ENCODE measurements at places on chromosomes 6 and 20.

GRCh38 chr6:41859356-41859755 lies 35.8 kb downstream of the USP49 start:
- no peak for DNase-seq

DNA sequence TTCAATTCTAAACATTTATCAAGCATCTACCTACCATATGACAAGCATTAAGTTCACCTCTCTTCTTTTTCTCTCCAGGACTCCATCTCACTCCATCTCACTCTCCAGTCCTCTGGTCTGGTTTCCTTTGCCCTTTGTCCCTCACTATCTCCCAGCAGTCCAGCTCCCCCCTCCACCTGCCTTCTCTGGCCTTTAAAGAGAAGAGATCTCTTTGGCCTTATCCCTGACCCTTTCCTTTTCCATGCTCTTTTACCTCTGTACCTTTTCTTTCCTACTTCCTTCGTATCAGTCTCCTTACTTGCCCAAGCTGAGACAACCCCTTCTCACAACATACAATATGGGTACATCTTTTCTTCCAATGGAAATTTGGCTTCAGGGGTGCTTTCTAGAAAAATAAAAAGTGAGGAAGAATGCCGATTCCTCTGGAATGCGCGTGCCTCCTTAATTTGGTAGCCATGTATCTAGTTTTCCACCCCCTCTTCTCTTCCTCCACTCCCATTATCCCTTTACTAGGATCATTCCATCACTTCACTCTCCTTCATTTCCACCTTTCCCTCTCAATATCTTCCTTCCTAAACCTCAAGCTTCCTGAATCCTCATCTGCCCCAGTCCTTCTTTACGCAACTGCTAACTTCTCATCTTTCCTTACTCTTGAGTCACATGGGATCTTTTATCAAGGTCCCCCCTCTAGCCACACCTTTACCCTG lies 745 bp upstream of the AGPAT1 start:
- no peak for DNase-seq

GRCh38 chr6:109252261-109253041 lies 129.8 kb downstream of the CD164 start:
- DNase-seq, result no peak

GRCh38 chr6:116087437-116088027 lies 13.1 kb upstream of the NT5DC1 start:
- DNase-seq, result no peak

GRCh38 chr6:124490122-124490521 lies 472.1 kb upstream of the RNF217 start:
- DNase-seq, result no peak

GRCh38 chr6:37665304-37665703 lies 32.4 kb downstream of the MDGA1 start:
- no peak for DNase-seq

DNA sequence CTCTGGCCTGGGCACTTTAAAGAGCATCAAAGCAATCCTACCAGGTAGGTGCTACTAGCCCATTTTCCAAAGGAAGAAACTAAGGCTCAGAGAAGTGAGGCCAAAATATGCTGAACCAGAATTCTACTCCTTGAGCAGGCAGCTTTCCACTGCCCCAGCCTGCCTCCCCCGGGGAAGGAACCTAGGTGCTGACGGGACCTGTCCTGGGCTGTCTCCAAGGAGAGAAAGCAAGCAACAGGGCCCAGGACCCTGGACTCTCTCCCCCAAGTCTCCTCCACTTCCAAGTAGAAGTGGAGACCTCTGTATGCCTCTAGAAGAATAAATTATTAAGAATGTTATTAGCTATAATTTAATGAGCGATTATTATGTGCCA lies 159.5 kb downstream of the MRPL14 start:
- no peak for DNase-seq

- no peak for DNase-seq
Measured at GRCh38 chr20:17662333-17663039, 19.6 kb downstream of the RRBP1 start.

GRCh38 chr6:160227038-160227768 lies 31.4 kb downstream of the SLC22A2 start:
- DNase-seq, result no peak

DNA sequence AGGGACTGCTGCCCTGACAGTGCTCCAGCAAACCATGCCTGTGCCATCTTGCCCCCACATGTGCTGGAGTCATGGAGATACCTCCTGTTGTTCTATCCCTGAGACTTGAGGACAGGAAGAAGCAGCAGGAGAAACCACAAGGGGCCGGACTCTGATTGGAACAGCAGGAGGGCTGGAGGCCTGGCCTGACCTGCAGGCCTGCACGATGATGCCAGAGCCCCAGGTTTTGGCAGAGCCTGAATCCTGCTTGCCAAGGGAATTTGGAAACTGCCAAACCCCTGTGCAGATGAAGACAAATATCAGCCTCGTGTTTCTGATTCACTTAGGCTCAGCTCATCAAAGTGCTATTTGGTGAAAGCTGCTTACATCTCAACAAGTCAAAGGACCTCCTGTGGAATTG lies 177.6 kb downstream of the MAFB start:
- no peak for DNase-seq

DNA sequence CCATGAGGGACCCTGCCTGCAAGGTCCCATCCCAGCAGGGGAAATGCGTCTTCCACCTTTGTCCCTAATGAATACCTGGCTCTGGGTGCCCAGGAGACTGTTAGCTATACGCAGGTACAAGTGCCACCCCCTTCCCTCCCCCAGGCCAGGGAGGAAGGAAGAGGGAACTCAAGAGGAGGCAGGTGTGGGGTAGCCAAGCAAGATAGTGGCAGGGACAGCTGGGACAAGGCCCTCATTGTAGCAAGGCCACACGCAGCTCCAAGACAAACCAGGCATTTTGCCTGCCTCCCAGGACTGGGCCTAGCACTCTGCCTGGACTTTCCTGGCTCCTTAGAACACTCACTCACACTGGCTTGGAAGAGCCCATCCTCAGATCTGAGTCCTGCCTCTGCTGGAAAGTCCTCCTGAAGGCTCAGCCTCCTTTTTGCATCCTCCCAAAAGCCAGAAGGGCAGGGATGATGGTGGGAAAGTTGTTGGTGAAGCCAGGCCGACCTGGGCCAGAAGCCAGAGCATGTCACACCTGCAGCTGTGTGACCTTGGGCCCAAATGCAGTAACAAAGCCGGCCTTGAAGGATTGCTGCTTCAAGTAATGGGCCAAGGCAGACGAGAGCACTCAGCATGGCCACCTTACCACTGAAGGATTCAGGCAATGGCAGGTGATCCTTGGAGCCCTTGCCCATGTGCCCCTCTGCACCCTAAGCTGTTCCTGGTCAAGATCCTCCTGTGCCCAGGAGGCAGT lies 27.7 kb downstream of the SNPH start:
- no peak for DNase-seq

DNA sequence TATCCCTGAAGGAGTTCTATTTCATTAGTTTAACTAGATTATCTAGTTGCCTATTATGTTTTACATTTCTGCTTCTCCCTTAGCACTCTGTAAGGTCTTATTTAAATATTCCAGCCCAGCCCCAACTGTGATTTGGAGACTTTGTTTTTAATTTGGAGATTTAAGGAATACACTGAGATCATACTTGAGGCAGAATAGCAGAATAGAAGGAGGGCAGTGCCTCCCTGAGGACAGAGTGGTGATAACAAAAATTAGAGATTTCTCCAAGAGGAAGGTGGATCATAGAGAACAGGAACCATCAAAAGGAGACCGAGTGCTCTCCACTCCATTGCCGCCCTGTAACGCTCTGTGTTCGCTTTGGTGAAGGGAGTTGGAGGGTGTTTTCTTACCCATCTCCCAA lies 14.8 kb upstream of the CD164 start:
- DNase-seq, result no peak

DNA sequence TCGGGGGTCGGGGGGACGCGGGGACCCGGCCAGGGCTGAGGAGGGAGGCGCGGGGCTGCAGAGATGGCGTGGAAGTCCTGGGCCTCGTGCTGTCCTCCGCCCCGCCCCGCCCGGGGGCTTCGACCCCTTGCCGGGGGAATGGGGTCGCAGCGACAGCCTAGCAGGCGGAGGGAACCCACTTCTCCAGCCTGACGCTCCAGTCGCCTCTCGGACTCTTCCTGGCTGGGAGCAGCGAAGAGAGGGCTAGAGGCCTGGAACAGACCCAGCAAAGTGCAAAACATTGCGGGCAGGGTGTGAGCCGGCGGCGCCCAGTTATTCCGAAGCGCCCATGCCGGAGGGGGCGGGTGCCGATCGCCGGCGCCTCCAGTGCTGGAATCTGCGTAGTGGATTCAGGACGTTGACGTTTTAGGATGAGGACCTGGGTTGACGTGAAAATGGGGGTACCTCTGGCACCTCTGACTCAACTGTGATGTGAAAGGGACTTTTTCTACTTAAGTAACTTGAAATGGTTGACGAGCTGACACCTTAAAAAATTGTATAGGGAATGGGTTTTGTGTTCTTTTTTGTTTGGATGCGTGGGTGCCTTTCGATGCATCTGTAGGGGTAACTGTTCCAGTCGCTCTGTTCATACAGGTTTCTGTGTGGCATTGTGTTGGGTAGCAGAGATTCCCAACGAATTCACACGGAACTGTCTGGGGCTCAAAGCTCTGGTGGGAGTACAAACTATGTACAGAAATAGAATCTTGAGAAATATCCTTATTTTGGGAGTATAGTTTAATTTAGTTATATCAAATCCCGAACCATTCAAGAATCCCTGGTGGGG lies 1.4 kb downstream of the SLC35F1 start:
- DNase-seq, result no peak

GRCh38 chr20:58150772-58151171 lies 77.7 kb downstream of the ANKRD60 start:
- DNase-seq, result no peak

DNA sequence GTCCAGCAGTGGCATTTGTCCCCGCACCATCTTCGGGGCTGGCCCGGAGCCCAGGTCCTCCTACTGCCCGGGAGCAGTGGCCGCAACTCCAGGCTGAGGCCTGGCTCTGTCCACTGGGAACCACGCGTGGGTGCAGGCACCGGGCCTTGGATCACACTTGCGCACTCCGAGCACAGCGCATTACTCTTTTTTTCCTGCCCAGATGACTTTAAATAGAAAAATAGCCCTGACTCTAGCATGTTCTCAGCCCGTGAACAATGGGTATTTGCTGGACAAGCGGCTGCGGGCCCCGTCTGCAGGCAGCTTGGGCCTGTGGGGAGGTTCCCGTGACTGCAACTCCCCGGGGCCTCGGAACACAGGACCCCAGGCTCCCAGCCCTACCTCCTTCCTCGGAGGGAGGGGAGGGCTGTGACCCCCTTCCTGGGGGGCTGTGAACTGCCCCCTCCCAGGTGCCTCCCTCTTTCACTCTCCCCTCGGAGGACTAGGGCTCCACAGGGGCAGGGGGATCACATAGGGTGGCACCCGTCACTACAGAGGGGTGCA lies 162.2 kb downstream of the TBXT start:
- no peak for DNase-seq

DNA sequence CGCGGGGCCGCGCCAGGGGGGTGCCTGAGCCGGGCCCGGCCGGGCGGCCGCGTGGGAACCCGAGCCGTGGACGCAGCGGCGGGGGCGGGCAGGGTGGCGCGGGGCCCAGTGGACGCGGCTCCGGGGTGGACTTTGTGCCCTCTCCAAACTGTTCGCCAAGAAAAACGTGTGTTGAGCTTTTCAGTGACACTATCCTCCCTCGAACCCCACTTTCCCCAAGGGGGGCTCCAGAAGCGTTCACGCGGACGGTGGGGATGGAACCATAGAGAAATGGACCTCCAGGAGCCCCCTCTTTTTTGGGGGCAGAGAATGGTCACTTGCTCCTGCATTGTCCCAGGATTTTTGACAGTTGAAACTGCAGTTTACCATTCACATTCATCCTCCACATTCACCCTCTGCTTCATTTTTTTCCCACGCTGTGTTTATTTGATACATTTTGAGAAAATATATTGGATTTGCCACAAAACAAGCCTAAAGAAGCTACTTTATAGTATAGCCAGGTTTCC lies 2.9 kb upstream of the HIVEP1 start:
- no peak for DNase-seq

Data from non-pigmented ciliary epithelial cell (primary cell).